Mesenteric fat pad (tissue), 1 donor: ENCODE measurements at places on chromosomes 4 and X.

GRCh38 chr4:83113429-83113786 is 1.1 kb downstream of the PLAC8 start:
- DNase-seq = no peak

DNA sequence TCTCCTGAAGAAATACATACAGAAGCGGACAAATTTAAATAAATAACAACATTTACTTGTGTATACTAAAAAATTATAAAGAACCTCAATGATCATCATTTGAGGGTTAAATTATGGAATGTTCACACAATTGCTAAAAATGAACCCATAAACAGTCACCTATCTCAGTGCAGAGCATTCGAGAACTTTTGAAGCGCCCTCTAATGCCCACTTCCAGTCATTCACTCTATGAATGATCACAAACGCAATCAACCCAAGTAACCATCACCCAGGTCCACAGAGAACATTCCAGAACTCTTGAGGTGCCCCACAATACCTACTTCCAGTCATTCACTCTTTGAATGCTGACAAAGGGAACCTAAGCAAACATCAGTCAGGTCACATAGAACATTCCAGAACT is 103.5 kb upstream of the PLAC1 start:
- no peak for DNase-seq

GRCh38 chr4:92104506-92104905 is 199.3 kb upstream of the GRID2 start:
- DNase-seq = no peak

GRCh38 chrX:153686711-153687110 is 1.0 kb upstream of the SLC6A8 start:
- DNase-seq = no peak
